Activated T-helper 2 cell treated with anti-CD3 and anti-CD28 coated beads, Interferon-gamma antibody, Interleukin-2, Interleukin-4, amounts not matched to agents 10 μg/mL and 5 μg/mL and 100 μg/mL, durations not matched to agents 14 hours and 24 hours and 36 hours (primary cell): ENCODE measurements at places on chromosomes 1 and 21.

DNA sequence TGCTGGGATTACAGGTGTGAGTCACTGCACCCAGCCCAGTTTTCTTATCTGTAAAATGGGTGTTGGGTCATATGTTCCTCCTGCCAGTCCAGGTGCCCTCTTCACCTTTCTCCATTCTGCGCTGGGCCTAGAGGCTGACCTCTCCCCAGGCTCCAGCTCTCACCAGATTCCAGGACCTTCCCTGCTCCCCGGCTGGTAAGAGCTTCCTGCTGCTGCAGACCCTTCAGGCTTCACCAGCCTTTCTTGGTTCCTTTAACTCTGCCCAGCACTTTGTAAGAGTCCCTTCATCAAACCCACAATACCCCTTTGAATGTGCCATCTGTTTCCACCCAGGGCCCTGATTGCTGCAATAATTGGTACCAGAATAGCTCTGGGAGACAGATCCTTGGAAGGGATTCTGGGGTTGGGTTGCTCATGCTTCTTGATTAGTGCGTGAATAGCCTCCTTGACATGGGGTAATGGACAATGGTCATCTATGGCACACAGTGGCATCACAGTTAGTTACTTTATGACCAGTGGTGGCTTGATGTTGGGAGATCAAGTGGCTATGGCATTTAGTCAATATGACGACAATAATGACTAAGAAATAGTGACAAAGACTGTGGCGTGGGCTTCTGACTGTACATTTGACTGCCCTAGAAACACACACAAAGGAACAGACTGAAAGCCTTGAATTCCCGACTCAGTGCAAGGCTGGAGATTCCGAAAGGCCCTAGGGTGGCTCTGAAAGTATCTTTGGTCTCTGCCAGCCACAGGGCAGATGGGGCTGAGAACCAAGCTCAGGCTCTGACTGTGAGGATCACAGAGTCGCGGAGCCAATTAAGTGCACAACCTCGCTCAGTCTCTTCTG is 67.3 kb downstream of the SLC9A1 start:
- DNase-seq, result no peak

DNA sequence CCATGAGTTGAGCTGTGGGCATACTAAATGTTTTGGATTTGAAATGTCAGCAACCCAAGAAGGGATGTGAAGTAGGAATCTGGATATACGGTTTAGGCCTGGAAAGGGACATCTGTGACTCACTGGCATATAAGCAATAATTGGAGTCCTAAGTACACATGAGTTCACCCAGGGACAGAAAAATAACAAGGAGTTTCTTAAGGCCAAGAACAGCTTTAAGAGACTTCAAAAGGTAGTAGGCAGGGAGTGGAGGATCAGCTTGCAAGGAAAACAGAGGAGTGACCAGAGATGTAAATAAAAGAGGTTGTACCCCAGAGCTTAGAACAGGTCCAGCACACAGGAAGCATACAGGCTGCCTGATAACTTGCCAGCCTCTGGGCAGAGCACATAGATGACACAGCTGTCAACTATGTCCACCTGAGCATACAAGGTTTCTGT is 28.1 kb downstream of the TMEM50B start:
- DNase-seq, result no peak

- DNase-seq, result no peak
Observed at GRCh38 chr1:152752225-152752624, 5.6 kb upstream of the KPRP start.

DNA sequence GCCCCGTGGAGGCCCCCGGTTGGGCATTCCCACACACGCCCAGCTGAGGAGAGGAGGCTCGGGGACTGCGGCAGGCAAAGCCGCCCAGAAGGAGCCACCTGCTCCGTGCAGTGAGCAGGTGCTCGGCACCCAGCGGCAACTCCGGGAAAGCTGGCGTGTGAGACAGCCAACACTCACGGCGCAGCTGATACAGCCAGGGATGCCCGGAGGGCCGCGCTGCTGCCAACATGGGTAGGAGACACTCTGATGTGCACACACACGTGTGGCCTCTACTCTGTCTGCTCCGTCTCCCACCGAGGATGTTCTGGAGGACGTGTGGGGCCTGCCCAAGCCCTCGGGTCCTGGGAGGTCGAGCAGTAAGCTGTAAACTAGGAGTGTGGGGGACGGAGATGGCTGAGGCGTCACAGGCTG is 12.9 kb downstream of the MORN1 start:
- DNase-seq, result no peak

DNA sequence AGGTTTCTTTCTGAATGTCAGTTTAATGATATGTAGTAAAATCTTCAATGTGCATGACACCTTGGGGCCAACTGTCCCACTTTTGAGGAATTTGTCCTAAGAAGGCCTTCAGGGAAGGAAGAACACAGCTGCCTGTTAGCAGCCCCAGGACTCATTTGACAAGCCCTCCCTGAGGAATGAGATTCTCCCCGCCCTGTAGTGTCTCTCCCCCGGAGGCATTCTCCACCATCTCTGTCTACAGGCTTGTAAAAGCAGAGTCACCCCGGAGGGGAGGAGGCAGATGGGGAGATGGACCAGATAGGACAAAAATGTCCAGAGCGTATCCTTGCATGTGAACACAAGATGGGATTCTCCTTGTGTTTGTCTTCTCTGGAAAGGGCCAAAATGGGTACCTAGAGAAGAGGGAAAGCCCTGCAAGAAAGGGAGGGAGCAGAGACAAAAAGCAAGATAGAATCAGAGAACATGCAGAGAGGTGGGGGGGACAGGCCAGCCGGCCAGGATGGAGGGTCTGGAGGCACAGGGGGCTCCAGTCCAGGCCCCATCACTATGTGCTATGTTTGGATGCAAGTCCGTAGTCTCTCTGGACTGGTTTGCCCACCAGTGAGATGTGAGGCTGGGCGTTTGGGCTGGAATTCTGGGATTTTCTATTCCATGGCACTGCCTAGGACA is 12.0 kb upstream of the WNT3A start:
- no peak for DNase-seq

DNA sequence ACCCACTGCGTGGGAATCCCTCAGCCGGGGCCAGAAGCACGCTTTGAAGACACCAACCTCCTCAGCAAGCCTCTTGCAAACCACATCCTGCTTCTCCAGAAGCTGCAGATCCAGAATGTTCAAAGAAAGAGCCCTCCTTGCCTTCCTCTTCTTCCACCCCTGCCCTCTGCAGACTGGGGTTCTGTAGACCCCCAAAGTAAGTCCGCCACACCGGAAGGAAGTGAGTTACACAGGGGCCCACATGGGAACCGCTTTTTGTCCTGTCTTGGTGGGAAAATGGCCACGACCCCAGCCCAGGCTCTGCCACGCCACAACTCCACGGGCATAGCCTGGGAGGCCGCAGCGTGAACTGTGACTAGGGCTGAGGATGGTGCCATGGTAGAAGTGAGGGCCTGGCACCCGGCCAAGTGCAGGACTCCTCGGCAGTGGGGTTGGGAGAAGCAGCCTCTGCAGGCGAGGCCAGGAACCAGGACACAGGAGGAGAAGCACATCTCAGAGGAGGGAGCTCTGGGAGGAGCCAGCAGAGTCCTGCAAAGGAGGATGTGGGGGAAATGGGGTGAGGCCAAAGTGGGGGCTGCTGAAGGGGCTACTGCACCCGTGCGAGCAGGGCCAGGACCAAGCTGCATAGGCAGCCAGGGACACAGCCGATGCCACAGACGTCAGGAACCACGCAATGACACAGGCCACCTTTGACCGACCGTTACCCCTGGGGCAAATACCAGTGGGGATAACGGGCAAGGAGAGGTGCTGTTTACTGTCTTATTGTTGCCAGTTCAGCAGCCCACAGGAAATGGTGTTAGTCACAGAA is 30.9 kb downstream of the PDE9A start:
- DNase-seq, result peak; percentile 56

- DNase-seq, result no peak
Observed at GRCh38 chr1:5750186-5751162, 241.8 kb downstream of the NPHP4 start.
